ENCODE measurements at places on chromosomes 7 and 10. TPM values are rescaled to one million over a fixed set of nuclear protein-coding genes. Genes with fewer than 3 reads are reported as not detected.

CTNNA3 gene
- not detected for total RNA-seq

SLC35B4 gene
- 9.4 TPM for total RNA-seq

PIK3CG gene
- total RNA-seq = not detected

CFAP58 gene
- 1.1 TPM for total RNA-seq

TMEM184A gene
- total RNA-seq = 0.39 TPM

SFMBT2 gene
- total RNA-seq = not detected

KIF20B gene
- total RNA-seq = 9.6 TPM

SPOCK2 gene
- total RNA-seq = 1.2 TPM

ZNF398 gene
- total RNA-seq = 9.3 TPM

CYP2C8 gene
- total RNA-seq = not detected

HOXA3 gene
- total RNA-seq = 2.1 TPM

MGAM2 gene
- total RNA-seq = not detected

MKX gene
- not detected for total RNA-seq

DYDC2 gene
- total RNA-seq = 0.08 TPM

ZNF722 gene
- not detected for total RNA-seq

CDNF gene
- 0.47 TPM for total RNA-seq

CALML5 gene
- not detected for total RNA-seq

LRRN3 gene
- total RNA-seq = 0.16 TPM

CREB3L2 gene
- total RNA-seq = 16.3 TPM

ANKRD7 gene
- total RNA-seq = 1.4 TPM

NEBL gene
- total RNA-seq = 0.16 TPM

H2BK1 gene
- not detected for total RNA-seq

ST8SIA6 gene
- not detected for total RNA-seq

TMEM120A gene
- total RNA-seq = 23.3 TPM

LOXL4 gene
- 0.04 TPM for total RNA-seq

CRYGN gene
- total RNA-seq = not detected

FKBP9 gene
- 238 TPM for total RNA-seq

PRLHR gene
- total RNA-seq = not detected

TMEM130 gene
- not detected for total RNA-seq

Data from hair follicular keratinocyte (primary cell).